G401 (cell line): ENCODE measurements at places on chromosomes 16 and 17.

GRCh38 chr16:23561586-23561985 lies 4.1 kb downstream of the UBFD1 start:
- DNase-seq, result no peak

DNA sequence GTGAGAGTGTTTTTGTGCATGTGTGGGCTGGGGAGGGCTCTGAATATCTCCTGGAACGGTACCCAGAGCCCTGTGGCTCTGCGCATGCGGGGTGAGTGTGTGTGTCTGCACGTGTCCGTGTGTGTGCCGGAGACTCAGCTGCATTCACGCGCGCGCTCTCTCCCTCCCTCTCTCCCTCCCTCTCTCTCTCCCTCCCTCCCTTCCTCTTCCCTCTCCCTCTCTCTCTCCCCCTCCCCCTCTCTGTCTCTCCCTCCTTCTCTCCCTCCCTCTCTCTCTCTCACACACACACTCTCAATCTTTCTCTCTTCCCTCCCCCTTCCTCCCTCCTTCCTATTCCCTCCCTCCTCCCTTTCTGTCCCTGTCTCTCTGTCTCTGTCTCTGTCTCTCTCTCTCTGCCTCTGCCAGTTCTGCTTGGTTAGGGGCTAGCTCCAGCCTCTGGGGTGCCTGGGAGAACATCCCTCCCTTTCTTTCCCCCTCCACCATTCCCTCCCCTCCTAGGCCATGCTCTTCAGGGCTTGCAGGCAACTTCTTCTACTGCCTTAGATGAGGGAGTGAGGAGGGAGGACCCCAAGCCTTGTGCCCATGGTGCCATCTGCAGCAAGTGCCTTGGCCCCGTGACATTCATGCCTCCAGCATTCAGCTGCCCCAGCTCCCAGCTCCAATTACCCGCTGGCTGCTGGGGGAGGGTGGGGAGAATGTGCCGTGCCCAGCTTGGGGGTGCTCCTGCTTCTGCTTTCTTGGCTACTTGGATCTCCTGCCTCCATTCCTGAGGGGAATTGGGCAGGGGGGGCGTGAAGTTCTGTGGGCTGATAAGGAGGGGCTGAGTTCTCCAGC lies 6.4 kb downstream of the THRA start:
- peak; percentile 98 for DNase-seq

DNA sequence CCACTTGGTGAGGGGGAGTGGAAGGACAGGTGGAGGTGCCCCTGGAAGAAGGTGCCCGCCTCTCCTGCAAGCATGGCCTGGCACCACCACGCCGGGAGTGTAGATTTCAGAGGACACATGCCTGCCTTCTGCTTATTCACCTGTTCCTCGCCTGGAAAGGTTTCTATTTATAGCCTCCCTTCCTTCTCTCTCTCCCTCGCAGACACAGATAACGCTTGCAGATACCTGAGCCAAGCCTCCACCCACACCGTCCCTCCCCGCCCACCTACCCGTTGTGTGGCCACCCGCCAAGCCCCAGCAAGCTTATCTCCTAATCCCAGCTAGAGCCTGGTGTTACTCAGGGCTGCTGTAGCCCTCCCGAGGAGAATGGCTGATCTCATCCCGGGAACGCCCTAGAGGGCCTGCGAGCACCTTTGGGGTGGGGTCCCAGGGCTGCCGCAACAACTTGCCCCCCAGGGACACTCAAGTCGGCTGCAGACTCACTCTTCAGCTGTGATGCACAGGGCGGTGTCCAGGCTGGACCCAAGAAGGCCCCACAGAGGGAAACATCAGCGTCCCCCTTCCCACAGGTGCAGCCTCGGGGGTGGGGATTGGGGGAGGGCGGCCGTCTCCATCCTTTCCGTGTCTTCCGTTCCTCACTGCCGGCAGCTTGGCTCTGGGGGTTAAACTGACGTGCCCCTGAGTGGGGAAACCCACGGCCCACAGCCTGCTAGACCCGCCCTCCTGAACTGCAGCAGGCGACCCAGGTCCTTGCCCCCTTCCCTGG lies 1.9 kb upstream of the SNAI3 start:
- peak; percentile 83 for DNase-seq

- no peak for DNase-seq
These were observed 73.5 kb downstream of the GTF3C1 start for GRCh38 chr16:27476240-27476639.

DNA sequence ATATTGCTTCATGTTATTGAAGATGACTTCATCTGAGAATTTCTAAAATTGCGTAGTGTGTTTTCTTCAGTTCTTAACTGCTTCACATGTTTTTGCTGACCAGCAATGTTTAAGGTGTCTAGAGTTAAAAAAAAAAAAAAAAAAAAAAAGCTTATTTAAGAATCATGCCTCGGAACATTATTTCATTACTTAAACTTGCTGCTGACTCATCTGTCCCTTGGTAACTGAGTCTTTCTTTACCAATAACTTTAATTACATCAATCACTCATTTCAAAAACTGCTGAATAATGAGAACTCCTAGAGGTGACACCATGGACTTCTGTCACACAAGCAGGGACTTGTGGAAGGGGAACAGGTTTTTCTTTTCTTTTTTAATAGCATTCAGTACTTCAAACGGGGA lies 16.2 kb downstream of the IRX5 start:
- DNase-seq, result no peak

DNA sequence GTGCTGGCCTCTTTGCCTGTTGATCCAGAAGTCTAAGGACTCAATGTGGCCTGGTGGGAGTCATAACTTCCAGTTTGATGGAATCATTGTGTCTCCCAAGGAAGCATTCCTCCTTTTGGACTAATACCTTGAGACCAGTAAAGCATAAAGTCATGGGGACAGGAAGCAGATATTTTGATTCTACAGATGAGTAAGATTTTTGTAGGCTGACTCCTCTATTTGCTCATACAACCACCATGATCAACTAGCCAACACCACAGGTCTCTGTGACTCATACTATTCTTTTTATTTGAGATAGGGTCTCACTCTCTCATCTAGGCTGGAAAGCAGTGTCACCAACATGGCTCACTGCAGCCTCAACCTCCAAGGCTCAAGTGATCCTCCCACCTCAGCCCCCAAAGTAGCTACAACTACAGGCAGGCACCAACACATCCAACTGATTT lies 6.2 kb downstream of the MT2A start:
- DNase-seq, result no peak

- peak; percentile 56 for DNase-seq
These were observed 6.4 kb downstream of the CUEDC1 start for GRCh38 chr17:57948555-57949420.

DNA sequence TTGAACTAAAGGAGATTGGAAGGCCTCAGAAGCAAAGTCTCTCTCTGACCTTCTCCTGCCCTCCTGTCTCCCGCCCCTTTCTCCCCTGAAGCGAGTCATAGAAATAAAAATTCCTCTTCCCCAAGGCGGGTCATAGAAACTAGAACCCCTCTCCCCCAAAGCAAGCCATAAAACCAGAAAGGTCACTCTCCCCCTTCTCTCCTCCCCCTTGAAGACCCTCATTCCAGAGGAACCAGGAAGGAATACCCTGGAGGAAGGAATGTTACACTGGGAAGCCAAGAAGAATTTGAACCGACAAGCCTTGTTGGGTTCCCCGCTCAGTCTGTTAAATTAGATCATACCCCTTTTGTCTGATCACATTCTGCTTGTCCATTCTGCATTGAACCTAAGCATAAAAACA lies 2.7 kb upstream of the GJC1 start:
- DNase-seq, result no peak

- no peak for DNase-seq
These were observed 1.2 kb upstream of the CD300LG start for GRCh38 chr17:43845766-43846165.

GRCh38 chr16:8894736-8895334 lies 12.7 kb downstream of the LITAFD start:
- DNase-seq, result no peak

DNA sequence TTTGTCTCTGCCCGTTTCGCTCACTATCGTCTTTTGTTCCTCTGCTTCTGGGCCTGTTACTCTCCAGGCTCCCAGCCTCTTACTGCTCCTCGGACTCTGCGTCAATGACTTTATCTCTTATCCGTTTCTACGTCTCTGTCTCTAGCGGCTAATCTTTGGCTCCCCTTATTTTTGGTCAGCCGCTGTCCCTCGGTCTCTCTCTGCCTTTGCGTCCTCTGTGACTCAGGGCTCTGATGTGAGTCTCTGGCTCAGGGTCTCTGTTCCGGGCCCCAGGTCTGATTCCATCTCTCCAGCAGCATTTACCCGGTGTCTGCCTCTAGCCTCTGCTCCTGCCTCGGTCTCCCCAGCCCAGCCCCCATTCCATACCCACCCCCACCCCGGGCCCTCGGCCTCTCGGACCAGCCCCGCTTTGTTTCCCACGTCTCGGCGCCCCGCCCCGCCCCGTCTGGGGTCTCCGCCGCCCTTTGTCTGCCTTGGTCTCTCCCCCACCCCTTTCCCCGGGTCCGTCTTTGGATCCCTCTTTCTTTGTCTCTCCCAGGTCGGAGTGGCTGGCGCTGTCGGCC lies 547 bp upstream of the ZNF48 start:
- DNase-seq, result no peak
